Left lung (tissue), 14 donors: ENCODE measurements at places on chromosomes 2 and 18. TPM values are rescaled to one million over a fixed set of nuclear protein-coding genes. Genes with fewer than 3 reads are reported as not detected.

- H3K4me3 ChIP-seq, result no peak overlapping the region
- DNase-seq, result no peak
- no peaks in the 10 kb centered on the region for H3K36me3 ChIP-seq
- no peak overlapping the region for H3K27ac ChIP-seq
- H3K27me3 ChIP-seq, result no peaks in the 10 kb centered on the region
Measured at GRCh38 chr2:189829102-189829833, 45.0 kb downstream of the PMS1 start.

Gene PAX3
- not detected for total RNA-seq

- H3K4me1 ChIP-seq, result no peaks in the 10 kb centered on the region
- DNase-seq, result no peak
- H3K4me3 ChIP-seq, result no peak overlapping the region
Measured at GRCh38 chr2:32844253-32844652, 102.5 kb upstream of the LTBP1 start.

Gene SULT1C2
- 14.6 TPM for total RNA-seq

Gene HOXD8
- total RNA-seq, result 0.32 TPM

GRCh38 chr2:16336491-16336890 is 329.1 kb downstream of the CYRIA start:
- no peak overlapping the region for H3K27ac ChIP-seq
- H3K36me3 ChIP-seq, result no peaks in the 10 kb centered on the region
- H3K4me3 ChIP-seq, result no peak overlapping the region
- H3K27me3 ChIP-seq, result no peaks in the 10 kb centered on the region

- H3K36me3 ChIP-seq, result no peaks in the 10 kb centered on the region
- H3K27me3 ChIP-seq, result no peaks in the 10 kb centered on the region
- no peak overlapping the region for H3K4me3 ChIP-seq
- no peak overlapping the region for H3K27ac ChIP-seq
- peaks cover 17% of the 10 kb centered on the region for H3K4me1 ChIP-seq
- no peak for DNase-seq
Measured at GRCh38 chr2:237575869-237576862, 9.8 kb downstream of the PRLH start.

- H3K27ac ChIP-seq, result no peak overlapping the region
- no peak overlapping the region for H3K4me3 ChIP-seq
- no peak for DNase-seq
- no peaks in the 10 kb centered on the region for H3K36me3 ChIP-seq
Measured at GRCh38 chr2:215394102-215394805, 41.6 kb downstream of the FN1 start.

- H3K27me3 ChIP-seq, result no peaks in the 10 kb centered on the region
- no peak overlapping the region for H3K4me3 ChIP-seq
- DNase-seq, result no peak
Measured at GRCh38 chr2:23803965-23804542, 122.9 kb downstream of the ATAD2B start.

Gene REEP1
- 4.8 TPM for total RNA-seq

DNA sequence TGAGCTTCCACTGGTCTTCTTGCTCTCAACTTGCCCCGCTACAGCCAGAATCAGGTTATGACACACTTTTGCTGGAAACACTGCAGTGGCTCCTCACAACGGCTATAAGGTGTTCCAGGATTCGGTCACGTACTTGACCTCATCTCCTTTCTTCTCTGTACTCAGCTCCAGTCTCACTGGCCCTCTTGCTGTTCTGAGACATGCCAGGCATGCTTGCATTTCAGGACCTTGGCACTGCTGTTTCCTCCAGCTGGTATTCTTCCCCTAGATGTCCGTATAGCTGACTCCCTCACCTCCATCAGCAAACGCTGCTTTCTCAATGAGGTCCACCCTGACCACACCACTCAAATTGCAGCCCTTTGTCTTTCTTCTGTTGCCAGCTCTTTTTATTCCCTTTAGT is 31.9 kb upstream of the C1GALT1C1L start:
- H3K4me3 ChIP-seq, result no peak overlapping the region
- no peaks in the 10 kb centered on the region for H3K27me3 ChIP-seq
- H3K4me1 ChIP-seq, result no peaks in the 10 kb centered on the region
- H3K36me3 ChIP-seq, result no peaks in the 10 kb centered on the region

DNA sequence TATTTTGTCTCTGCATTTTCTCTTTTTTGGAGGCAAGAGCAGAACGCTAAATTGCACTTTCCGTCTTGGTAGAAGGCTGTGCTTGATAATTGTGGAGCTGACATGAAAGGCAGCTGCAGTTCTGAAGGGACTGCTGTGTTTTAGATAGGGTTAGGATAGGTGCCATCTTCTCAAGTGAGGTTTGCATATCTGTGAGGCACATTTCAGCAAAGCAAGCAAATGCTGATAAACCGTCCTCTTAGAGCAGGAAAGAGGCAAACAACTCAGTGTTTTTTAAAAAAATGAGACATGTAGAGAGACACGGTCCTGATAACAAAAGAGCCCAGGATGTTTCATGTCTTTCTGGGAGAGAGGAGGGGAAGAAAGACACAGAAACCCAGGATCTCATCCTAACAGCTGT is 217.7 kb downstream of the SOCS6 start:
- H3K27ac ChIP-seq, result no peak overlapping the region
- no peak for DNase-seq
- H3K4me1 ChIP-seq, result no peaks in the 10 kb centered on the region
- H3K27me3 ChIP-seq, result no peaks in the 10 kb centered on the region

GRCh38 chr2:141381946-141382345 is 748.9 kb downstream of the LRP1B start:
- no peaks in the 10 kb centered on the region for H3K27me3 ChIP-seq
- no peaks in the 10 kb centered on the region for H3K4me1 ChIP-seq
- DNase-seq, result no peak
- H3K36me3 ChIP-seq, result no peaks in the 10 kb centered on the region

DNA sequence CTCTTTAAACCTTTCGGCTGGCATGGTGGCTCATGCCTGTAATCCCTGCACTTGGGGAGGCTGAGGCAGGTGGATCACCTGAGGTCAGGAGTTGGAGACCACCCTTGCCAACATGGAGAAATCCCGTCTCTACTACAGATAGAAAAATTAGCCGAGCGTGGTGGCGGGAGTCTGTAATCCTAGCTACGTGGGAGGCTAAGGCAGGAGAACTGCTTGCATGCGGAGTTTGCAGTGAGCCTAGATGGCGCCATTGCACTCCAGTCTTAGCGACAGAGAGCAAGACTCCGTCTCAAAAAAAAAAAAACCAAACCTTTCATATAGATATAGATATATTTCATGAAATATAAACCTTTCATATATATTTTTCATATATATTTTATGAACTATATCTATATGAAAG is 864.7 kb downstream of the TRIB2 start:
- no peak overlapping the region for H3K4me3 ChIP-seq
- H3K27me3 ChIP-seq, result no peaks in the 10 kb centered on the region
- DNase-seq, result no peak
- no peaks in the 10 kb centered on the region for H3K36me3 ChIP-seq
- H3K4me1 ChIP-seq, result no peaks in the 10 kb centered on the region
- H3K27ac ChIP-seq, result no peak overlapping the region

Gene CPLX4
- total RNA-seq, result not detected

Gene DSC1
- total RNA-seq, result not detected

DNA sequence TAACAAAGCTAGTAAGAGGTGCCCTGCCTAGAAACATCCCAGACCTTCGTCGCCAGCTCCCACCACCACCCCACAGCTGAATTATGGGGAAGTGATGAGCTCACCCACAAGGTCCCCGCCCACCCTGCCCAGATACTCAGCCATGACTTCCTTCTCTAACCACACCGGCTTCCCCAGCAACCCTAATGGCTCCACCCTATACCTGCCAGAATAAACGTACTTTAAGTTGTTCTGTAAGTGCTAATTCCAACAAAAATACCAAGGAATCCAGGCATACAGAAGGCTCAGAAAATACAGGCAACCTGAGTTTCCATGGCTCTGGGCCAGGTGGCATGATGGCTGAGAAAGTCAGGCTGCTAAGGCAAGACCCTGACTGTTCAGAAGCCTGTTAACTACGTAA is 39.1 kb downstream of the TMEM163 start:
- H3K4me1 ChIP-seq, result peaks cover 10% of the 10 kb centered on the region
- no peak for DNase-seq
- H3K27me3 ChIP-seq, result no peaks in the 10 kb centered on the region
- no peak overlapping the region for H3K4me3 ChIP-seq
- no peaks in the 10 kb centered on the region for H3K36me3 ChIP-seq
- no peak overlapping the region for H3K27ac ChIP-seq

Gene CRYBA2
- total RNA-seq, result not detected

- no peaks in the 10 kb centered on the region for H3K4me1 ChIP-seq
- no peak for DNase-seq
- no peak overlapping the region for H3K27ac ChIP-seq
- no peaks in the 10 kb centered on the region for H3K27me3 ChIP-seq
- no peaks in the 10 kb centered on the region for H3K36me3 ChIP-seq
Measured at GRCh38 chr2:22497789-22498188, 887.2 kb upstream of the KLHL29 start.

- H3K27ac ChIP-seq, result peak overlapping the region; percentile 34
- H3K4me1 ChIP-seq, result peaks cover 7% of the 10 kb centered on the region
- no peak for DNase-seq
- H3K27me3 ChIP-seq, result no peaks in the 10 kb centered on the region
- H3K36me3 ChIP-seq, result no peaks in the 10 kb centered on the region
- no peak overlapping the region for H3K4me3 ChIP-seq
Measured at GRCh38 chr2:48434101-48434500, 95.9 kb upstream of the STON1 start.

Gene NAT8
- not detected for total RNA-seq

DNA sequence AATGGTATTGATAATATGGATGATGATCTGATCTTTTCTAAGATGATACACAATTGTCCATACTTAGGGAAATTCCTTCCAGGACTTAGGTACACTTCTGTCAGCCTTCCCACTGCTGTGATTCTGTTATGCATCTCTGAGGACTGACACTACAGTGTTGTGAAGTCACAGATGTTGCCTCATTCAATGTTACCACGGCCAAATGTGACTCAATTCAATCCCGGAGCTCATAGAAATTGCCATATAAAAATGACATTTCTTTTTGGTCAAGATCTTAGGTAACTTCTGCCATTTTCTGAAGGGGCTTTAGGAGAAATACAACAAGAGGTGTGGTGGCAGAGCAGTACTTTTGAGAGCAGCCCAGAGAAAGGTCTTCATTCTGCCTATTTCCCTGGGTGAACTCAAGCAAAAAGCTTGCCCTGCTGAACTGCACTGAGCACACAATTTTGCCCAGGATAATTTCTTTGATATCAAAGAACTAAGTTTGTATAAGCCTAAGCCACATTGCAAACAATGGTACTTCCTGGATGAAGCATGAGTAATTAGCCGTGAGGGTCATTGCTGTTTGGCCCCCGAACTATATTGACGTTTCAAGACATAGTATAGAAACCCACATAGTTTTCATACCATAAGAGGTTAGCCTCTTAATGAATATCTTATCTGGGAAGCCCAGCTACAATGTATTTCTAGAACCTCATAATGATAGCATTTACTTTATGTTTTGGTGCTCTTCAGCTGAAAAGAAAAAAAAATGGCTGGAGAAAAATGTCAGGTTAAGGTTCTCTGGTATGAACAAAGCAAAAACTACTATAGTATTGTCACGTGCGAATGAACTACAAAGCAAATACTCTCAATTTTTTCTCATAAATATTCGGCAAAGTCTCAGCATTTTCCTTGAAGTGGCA is 437.4 kb downstream of the MEIS1 start:
- no peaks in the 10 kb centered on the region for H3K27me3 ChIP-seq

GRCh38 chr2:31294196-31294595 is 60.2 kb downstream of the EHD3 start:
- no peak for DNase-seq
- H3K27ac ChIP-seq, result no peak overlapping the region
- H3K36me3 ChIP-seq, result no peaks in the 10 kb centered on the region
- H3K4me3 ChIP-seq, result no peak overlapping the region

- no peaks in the 10 kb centered on the region for H3K27me3 ChIP-seq
- no peak for DNase-seq
- H3K36me3 ChIP-seq, result no peaks in the 10 kb centered on the region
- no peak overlapping the region for H3K4me3 ChIP-seq
- no peak overlapping the region for H3K27ac ChIP-seq
- H3K4me1 ChIP-seq, result no peaks in the 10 kb centered on the region
Measured at GRCh38 chr18:3153107-3153704, 66.6 kb downstream of the MYOM1 start.

DNA sequence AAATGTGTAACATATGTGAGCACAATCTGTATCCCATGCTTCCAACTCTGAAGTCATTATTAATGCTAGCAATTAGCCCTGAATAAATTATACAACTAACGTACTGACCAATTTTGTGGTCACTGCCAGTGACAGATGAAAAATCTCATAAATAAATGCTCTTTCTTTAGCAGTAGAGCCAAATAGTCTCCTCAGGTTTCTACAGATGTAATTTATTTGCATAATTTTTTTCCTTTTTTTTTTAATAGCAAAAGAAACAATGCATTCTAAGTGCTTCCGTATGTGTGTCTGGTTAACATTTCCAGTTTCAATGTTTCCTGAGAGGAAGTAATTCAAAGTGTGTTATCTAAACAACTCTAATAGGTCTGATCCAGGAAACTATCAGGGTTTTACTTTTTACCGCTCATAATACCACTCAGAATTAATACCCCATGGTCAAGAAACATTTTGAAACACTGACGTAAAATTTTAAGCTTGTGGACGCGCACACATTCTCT is 108.4 kb downstream of the MEP1B start:
- no peaks in the 10 kb centered on the region for H3K4me1 ChIP-seq
- H3K36me3 ChIP-seq, result no peaks in the 10 kb centered on the region
- no peak for DNase-seq

- peak; percentile 0 for DNase-seq
- H3K36me3 ChIP-seq, result no peaks in the 10 kb centered on the region
- no peak overlapping the region for H3K27ac ChIP-seq
- H3K4me3 ChIP-seq, result no peak overlapping the region
- H3K27me3 ChIP-seq, result no peaks in the 10 kb centered on the region
Measured at GRCh38 chr2:14673351-14673875, 40.9 kb downstream of the LRATD1 start.

DNA sequence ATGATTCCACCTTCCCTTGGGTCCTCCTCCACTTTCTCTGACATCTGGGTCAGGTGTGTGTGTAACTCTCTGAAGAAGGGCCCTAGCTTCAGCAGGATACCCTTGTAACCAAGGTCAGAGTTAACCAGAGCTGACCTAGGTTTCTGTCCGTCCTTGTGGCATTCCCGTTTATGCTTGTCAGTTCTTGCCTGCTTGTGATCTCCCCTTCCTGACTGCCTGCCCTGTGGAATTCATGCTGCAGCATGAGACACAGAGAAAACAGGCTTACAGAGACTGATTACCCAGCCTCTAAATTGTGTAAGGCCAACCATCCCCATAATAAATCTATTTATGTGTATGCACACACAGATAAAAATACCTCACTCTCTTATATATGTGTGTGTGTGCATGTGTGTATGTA is 22.8 kb downstream of the NXPH2 start:
- H3K27me3 ChIP-seq, result no peaks in the 10 kb centered on the region
- no peak overlapping the region for H3K27ac ChIP-seq
- H3K4me3 ChIP-seq, result no peak overlapping the region
- H3K4me1 ChIP-seq, result no peaks in the 10 kb centered on the region
- DNase-seq, result no peak
- no peaks in the 10 kb centered on the region for H3K36me3 ChIP-seq
